ENCODE measurements at places on chromosomes 4 and X.
A peak's percentile ranks its signal among the peaks of the same experiment; 100 is the strongest.

DNA sequence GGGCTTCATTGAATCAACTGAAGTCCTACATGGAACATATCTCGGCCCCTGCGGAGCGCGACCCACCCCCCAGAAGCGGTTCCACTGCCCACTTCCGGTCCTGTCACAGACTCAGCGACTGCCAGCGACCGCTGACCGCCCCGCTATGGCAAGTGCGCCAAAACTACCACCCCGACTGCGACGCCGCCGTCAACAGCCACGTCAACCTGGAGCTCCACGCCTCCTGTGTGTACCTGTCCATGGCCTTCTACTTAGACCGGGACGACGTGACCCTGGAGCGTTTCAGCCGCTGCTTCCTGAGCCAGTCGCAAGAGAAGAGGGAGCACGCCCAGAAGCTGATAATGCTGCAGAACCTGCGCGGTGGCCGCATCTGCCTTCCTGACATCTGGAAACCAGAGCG lies 14.8 kb upstream of the FAM47A start:
- no peak for DNase-seq

GRCh38 chrX:137025930-137026329 lies 7.9 kb downstream of the GPR101 start:
- DNase-seq = no peak

DNA sequence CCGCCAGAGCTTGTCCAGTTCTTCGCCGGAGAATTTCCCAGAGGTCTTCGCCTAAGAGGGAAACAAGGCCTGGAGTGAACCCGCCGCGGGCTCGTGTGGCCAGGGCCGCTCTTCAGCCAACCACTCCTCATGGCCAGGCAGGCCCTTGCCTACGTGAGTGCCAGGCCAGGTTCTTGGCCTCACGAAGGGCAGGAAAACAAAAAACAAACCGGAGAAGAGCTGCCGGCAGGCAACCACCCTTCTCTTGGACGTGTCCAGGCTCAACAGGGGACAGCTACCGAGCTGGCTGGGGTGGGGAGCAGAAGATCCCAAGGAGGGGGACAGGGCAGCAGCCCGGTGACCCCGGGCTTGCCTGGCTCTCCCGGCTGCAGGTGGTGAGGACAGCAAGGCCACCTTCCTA lies 13.3 kb downstream of the LRPAP1 start:
- DNase-seq = peak; percentile 42

DNA sequence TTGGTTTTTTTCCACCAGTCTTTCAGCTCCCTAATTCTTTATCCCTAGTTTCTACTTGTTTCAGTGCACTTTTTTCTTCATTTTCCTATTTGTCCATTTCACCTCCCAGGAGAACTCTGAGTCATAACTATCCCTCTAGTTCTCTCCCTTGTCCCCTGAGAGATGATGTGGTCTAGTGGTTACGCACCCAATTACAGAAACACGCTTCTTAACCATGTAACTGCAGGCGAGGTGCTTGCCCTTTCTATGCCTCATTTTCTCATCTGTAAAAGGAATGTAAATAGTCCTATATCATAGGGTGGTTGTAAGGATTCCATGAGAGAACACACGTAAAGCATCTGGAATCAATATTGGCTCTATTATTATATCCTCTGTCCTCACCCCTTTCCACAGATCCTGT lies 8.8 kb upstream of the GRPR start:
- DNase-seq = no peak

DNA sequence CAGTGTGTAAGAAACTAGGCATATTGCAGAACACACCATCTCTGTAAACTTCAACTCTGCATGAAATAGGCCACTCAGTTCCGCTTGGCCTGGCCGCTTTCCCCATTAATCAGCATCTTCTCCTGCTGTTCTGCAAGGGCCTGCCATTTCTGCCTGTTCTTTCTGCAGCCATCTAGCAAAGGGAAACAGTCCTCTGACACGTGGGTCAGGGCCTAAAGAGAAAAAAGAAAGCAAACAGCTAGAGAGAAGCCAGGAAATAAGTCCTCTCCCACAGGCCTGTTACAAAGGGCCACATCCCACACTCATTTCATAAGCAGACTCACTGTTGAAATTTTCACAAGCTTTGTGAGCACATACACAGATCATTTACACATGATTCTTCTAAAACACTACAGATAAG lies 130.1 kb downstream of the PDE5A start:
- peak; percentile 75 for DNase-seq

- DNase-seq = no peak
These were observed 38.2 kb downstream of the TRPC3 start for GRCh38 chr4:121913667-121914066.

- peak; percentile 75 for DNase-seq
These were observed 121.2 kb upstream of the NAP1L5 start for GRCh38 chr4:88818631-88819470.

DNA sequence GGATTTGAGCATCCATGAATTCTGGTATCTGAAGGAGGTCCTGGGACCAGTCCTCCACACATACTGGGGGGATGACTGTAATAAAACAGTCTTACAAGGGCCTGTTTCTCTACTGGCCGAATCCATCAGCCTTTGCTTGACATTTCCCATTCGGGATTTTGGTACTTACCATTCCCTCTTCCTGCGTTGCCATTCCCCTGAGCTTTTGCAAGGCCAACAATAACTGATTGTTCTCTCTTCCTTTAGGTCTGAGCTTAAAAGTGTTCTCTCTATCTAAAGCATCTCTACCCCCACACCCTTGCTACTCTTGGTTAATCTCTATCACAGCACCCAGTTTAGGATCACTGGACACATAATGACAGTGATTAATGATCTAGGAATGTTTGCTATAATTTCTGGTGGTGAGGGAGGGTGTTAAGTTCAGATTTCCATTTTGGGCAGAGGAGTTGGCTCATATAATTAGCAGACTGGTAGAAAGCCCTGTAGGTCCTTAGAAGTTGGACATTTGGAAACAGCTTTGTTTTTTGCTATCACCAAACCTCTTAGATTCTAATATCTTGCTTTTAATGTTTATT lies 29.4 kb downstream of the TMA16 start:
- no peak for DNase-seq

DNA sequence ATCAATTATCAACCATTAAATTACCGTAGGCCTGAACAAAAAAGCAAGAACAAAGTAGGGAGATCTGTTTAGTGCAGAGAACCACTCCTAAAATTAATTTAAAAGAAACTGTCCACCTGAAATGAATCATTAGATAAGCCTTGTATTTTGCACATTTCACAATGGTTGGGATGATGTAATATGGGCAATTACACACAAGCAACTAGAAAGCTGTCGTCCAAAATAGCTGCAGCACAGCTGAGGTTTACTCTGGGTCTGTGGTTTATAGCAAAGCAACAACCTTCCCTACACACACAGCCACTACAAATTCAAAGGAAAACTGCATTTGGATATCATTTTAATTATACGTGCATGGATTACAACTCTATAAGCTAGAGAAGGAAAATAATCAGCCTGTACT lies 28.5 kb downstream of the PCDH19 start:
- no peak for DNase-seq

DNA sequence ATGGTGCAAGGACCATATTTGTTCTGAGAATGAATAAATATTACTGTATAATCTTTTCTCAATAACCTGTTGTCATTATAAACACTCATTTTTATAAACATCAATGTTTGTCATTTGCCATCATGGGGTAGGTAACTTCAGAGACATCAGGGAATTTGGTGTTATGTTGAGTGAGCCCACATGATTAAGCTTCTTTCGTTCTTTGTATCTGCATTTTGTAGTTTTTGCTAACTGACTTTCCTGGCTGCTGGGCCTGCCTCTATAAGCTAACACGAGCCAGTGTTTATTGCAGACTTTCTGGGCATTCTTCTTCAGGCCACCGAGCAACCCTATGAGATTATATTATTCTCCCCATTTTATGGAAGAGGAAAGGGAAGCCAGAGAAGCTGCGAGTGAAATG lies 48.8 kb upstream of the MTMR1 start:
- DNase-seq = no peak

DNA sequence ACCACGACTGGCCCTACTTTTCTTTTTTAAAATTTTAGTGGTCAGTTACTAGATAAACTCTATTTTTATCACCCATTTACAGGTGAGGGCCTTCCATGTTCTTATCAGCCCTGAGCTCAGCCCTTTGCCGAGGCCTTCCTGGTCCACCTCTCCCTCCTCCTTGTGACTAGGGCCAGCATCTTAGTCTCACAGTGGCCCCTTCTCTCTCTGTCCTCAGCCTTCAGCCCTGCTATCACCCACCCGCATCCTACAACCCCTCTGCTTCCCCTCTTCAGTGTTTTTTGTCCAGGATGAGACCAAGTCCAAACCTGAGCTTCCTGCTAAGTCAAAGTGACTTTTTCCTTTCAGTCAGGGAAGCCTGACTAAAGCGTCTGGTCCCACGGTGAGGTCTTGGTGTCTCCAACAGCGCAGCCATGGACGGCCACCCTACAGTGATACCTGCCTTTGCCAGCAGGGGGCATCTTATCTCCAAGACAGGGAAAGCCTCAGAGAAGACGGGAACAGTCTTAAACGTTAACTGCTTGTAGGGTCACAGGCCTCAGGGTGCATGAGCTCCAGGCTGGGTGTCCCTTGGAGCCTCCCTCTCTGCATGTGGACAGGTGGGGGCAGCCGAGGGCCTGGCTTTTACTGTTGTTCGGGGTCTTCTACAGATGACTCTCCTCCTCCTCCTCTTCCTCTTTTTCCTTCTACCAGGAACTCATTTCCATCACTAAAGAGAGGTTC lies 11.7 kb upstream of the GAGE10 start:
- DNase-seq = no peak

GRCh38 chr4:105895583-105896460 lies 551 bp downstream of the NPNT start:
- DNase-seq = no peak

GRCh38 chrX:9943420-9943819 lies 23.7 kb upstream of the CLDN34 start:
- DNase-seq = no peak

DNA sequence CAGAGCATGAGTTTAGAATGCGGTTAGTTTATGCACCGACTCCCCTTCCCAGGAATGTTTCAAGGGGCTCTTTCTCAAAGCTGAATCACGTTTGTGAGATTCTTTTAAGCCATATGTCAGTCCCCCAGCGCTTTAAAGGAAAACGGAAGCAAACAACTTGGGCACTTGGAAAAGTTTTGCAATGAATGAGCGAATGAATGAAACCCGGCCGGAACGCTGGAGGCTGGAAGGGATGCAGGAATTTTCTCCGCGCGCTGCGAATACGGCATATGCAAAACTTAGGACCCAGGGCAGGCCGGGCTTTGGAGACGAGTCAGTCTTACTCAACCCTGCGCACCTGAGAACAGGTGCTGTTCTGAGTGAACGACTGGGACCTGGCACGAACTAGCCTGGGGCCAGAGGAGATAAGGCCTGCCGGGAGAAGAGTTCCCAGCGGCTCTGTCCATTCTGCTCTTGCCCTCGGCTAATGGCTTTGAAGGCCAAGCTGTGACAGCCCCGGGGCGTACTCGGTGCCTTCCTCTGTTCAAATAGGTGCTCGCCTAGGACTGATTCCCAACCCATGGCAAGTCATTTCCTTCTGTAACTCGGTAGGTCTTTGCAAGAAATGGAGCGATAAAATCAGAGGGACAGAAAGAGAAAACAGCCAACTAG lies 743 bp upstream of the NRK start:
- DNase-seq = peak; percentile 57

DNA sequence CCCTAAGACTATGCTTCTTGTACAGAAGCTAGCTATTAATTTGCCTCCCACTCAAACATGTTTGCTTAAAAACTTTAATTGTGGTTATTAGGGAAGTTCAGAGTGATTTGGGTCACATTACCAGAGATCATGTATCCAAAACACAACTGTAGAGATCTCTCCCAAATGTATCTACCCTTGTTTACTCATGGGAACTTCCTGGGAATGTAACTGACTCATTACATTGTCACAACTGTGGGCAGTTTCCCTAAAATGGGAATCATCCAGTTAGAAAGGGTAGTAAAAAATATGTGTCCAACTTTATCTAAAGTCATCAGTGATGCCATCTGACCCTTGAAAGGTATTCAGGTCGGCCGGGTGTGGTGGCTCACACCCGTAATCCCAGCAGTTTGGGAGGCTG lies 40.3 kb upstream of the GLRA3 start:
- no peak for DNase-seq

DNA sequence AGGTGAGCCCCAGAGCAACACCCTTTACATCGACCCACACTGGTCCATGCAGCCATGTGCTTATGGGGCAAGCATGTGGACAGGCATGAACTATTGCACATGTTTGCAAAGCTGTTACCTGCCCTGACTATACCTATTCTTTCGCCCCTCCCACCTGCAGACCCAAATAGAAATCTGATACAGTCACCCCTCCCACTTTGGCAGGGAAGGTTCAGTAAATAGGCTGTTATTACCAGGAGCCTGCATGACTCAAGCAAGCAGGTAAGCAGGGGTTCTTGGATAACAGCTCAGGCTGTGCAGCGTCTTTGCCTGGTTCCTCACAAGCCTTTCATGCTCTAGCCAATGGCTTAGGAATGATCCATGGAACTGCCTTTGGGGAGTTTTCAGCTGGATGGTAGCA lies 122.7 kb upstream of the DIPK2B start:
- no peak for DNase-seq

- no peak for DNase-seq
These were observed 13.8 kb upstream of the PGM2 start for GRCh38 chr4:37812713-37813112.

GRCh38 chrX:109939498-109939897 lies 63.4 kb upstream of the TMEM164 start:
- no peak for DNase-seq

DNA sequence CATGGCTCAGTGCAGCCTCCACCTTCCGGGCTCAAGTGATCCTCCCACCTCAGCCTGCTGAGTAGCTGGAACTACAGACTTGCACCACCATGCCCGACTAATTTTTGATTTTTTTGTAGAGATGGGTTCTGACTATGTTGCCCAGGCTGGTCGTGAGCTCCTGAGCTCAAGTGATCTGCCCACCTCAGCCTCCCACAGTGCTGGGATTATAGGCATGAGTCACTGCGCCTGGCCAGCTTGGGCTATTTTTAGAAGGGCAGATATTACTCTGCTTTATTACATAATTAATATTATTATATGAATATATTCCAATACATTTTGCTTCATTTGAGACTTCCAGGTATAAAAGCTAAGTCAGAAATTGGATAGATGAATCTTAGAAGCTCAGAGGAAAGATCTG lies 143.7 kb upstream of the ANK2 start:
- no peak for DNase-seq

GRCh38 chr4:2908686-2909085 lies 54.5 kb downstream of the NOP14 start:
- DNase-seq = no peak

GRCh38 chr4:10872833-10873517 lies 188.4 kb upstream of the CLNK start:
- DNase-seq = no peak

DNA sequence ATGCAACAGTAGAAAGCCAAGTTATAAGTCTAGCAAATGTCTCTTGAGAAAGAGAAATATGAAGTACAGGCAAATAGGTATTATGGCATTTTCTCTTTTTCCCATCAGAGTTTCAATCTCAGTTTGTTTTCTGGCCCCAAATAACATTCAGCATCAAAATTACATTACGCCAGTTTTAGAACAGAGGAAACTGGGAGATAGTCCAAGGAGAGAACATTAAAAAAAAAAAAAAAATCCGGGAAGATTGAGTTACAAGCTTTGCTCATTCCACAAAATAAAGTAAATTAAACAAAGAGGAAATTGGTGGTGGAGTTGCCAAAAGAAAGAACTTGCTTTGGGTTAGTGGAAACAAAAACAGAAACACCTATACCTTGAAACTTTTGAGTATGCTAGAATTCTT lies 50.4 kb upstream of the IL13RA2 start:
- DNase-seq = no peak

GRCh38 chrX:10582215-10582733 lies 38.1 kb downstream of the MID1 start:
- no peak for DNase-seq

- peak; percentile 56 for DNase-seq
These were observed 26.4 kb downstream of the NKX1-1 start for GRCh38 chr4:1379801-1380331.
